Mesothelial cell of epicardium (in vitro differentiated cells): ENCODE measurements at places on chromosomes 6 and 20. TPM values are rescaled to one million over a fixed set of nuclear protein-coding genes. Genes with fewer than 3 reads are reported as not detected.

The PPP1R3G gene
- total RNA-seq: 1.1 to 1.3 TPM (median 1.2 TPM) in 3 replicates

The PLCB4 gene
- total RNA-seq: 14.0 to 15.6 TPM (median 15.1 TPM) in 3 replicates

The ZNF133 gene
- 23.7 to 25.4 TPM (median 24.3 TPM) in 3 replicates for total RNA-seq

The KCNK16 gene
- total RNA-seq: not detected in 3 replicates

The SDHAF4 gene
- total RNA-seq: 16.6 to 19.4 TPM (median 18.9 TPM) in 3 replicates
